ENCODE measurements at places on chromosomes 7 and 10.

GRCh38 chr10:110036640-110037039 lies 28.9 kb downstream of the ADD3 start:
- no peak for DNase-seq

DNA sequence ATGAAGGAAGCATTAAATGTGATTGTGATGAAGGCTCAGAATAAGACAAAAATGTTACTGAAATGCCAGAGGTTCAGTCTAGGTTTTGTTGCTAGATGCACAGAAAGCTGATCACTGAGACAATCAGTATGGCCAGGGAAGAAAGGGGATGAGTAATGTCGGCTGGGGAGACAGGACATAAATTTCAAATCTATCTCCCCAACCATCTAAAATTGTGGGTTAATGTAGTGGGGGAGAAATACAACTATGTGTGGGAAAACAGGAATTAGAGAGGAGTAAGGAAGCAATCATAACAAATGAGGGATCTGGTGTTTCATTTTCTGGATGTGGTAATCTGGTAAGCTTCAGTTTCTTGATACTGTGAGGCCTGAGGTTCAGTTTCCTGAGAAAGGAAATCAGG lies 1111.0 kb downstream of the XPNPEP1 start:
- no peak for DNase-seq

DNA sequence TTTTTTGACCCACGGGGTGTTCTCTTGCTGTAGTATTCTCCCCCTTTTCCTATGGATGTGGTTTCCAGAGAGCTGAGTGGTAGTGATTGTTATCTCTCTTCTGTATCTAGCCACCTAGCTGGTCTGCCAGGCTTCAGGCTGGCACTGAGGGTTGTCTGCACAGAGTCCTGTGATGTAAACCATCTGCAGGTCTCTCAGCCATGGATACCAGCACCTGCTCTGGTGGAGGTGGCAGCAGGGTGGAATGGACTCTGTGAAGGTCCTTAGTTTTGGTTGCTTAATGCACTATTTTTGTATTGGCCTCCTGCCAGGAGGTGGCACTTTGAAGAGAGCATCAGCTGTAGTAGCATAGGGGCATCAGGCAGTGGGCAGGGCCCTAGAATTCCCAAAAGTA lies 851 bp downstream of the HYAL4 start:
- no peak for DNase-seq

GRCh38 chr7:159107161-159107892 lies 37.3 kb downstream of the VIPR2 start:
- no peak for DNase-seq

GRCh38 chr7:42575171-42575570 lies 336.7 kb downstream of the C7orf25 start:
- DNase-seq: no peak

GRCh38 chr7:1112625-1113547 lies 25.0 kb downstream of the GPER1 start:
- no peak for DNase-seq
